ENCODE measurements at places on chromosomes 11 and 22.

GRCh38 chr11:63505857-63506528, at the start of gene LGALS12:
TSS of gene LGALS12 (plus strand) at chr11:63506084. CDS start at chr11:63506459, 375 bp downstream.
- DNase-seq, result no peak

- no peak for DNase-seq
Observed at GRCh38 chr11:123797114-123797513, 9.0 kb downstream of the OR6M1 start.

DNA sequence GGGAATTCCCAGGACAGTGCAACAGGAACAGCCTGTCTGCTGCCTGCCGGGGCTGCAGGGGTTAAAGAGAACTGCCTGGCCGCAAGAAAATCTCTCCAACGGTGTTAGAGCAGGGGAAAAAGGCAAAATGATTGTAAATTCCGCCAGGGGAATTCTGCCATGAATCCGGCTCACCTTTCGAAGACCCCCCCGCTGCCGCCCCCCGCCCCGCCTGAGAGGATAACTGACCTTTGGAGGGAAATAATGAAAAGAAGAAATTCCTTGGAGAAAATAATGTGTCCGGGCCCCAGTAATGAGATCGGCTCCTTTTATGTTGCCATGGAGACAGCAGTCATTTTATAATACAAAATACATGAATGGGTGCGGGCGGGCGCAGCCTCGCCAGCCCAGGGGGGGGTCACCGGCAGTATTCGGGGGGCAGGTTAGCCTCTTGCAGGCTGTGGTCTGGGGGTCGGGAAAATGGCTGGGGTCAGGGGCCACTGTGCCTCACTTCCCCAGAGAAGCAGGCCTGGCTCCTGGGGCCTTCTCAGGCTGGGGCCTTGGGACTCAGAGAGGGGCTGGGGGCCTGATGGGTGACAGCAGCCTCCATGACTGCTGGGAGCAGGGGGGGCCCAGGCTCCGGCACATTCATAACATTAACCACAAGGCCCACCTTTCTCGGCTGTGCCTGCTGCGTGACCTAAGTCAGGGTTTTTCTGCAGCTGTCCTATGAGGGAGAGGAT, 228.1 kb downstream of the MN1 start:
- DNase-seq, result peak; percentile 49

- no peak for DNase-seq
Observed at GRCh38 chr11:128505449-128506065, 81.8 kb downstream of the ETS1 start.

DNA sequence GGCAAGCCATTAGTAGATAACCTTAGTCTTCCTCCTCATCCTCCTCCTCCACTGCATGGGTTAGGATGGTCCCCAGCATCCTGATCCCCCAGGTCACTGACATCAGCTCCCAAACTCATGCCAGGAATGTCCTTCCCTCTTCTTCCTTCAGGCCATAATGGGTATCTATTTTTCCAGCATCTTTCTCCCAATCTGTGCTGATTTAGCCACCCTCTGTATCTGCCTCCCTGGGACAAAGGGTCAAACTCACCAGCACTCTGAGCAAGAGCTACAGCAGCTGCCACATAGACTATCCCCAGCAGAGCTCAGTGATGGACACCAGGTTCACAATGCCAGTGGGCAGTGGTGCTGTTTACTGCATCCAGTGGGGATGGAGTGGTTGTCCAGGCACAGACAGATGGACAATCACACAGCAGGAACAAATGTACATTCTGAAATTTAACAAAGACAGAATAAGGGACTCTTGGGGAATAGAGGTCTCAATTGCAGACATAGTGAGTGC, 115.2 kb upstream of the TOP3B start:
- DNase-seq, result no peak

DNA sequence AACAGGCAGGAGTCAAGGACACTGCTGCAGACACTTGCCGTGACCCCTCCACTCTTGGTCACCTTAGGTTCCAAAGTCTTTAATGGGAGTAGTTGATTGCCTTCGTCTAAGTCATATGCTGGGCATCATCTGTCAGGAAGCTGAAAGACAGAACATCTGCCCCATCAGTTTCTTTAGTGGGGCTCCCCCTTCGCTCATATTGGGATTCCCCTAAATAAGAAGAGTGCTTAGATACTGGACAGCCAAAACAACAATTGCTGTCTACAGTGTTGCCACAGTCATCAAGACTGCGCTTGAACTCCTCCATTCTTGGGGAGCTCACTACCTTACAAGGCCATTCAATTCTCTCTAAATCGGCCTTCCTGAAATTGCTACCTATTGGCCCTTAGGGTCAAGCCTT, 58.5 kb downstream of the UBASH3B start:
- DNase-seq, result no peak

GRCh38 chr22:24146791-24147353, 34.4 kb upstream of the SUSD2 start:
- no peak for DNase-seq

DNA sequence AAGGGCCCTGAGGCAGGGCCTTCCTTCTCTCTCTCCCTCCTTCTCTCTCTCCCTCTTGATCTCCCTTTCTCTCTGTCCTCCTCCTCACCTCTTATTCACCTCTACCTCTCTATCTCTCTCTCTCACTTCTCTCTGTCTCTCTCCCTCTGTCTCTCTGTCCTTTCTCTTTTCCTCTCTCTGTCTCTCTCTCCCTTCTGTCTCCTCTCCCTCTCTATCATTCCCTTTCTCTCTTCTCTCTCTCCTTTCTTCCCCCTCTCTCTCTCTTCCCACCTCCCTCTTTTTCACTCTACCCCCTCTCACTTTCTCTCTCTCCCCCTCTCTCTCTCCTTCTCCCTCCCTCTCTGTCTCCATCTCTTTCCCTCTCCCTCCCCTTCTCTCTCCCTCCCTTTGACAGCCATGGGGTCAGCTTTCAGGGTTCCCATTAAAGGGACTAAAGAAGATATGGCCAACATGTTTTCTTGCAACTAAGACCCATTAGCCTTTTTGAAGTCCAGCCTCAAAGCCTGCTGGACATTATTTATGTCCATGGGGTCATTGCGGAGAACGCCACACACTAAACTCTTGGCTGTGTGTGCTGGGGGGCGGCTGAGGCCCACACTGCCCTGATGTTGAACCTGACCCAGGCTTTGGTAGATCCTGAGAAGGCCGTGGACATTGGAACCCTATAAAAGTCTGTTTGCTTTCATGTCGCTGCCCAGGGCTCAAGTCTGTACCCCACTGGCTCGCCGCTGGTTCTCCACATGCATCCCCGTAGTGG, 15.0 kb downstream of the ANO1 start:
- DNase-seq, result no peak

GRCh38 chr11:116693102-116693570, 79.7 kb downstream of the BUD13 start:
- DNase-seq, result no peak

DNA sequence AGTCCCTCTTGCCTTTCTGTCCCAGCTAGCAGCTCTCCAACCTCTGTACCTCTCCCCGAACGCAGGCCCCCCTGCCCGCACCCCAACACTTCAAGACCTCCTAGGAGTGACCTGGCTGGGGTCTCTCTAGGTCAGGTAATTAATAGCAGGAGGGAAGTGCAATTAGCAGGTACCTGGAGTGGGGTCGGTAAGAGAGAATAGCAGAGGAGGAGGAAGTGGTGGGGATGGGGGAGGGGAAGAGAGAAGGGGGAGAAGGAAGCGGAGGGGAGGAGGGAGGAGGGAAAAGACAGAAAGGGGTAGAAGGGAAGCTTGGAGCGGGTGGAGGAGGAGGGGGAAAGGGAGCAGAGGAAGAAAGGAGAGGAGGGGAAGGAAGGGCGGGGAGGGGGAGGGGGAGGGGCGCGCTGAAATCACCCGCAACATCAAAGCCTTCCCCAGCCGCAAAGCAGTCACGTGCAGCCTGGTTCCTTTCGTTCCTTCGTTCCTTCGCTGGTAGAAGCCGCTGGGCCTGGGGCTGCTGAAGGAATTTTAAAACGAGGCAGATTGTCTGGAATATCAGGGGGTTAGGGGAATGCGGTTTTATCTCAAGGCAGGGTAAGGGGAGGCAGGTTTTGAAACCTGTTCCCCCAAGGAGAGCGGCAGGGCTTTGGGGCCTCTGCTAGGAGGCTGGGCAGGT, 29.3 kb upstream of the TCF20 start:
- no peak for DNase-seq

DNA sequence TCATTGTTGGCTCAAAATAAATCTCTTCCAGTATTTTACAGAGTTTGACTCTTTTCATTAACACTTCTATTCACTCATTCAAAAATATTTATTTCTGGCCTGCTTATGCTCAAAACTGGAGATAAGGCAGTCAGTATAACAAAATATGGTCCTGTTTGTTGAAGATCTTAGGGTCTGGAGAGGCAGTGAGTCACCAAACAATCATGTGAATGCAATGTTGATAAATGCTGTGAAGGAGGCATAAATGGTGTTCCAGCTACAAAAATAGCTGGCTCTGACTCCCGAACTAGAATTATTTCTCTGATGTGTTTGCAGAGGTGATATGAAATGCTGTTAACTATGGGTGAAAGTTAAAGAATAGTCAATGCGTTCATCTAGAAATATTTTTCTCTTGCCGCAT, 390.6 kb downstream of the AASDHPPT start:
- no peak for DNase-seq

GRCh38 chr11:2270322-2271076, at the start of gene ASCL2:
TSS of gene ASCL2 (minus strand) at chr11:2270588. CDS start at chr11:2270332, 256 bp downstream.
- no peak for DNase-seq

- no peak for DNase-seq
Observed at GRCh38 chr11:76493626-76494539, 49.1 kb downstream of the EMSY start.

GRCh38 chr11:101912823-101913284, 2.0 kb upstream of the CEP126 start:
- DNase-seq, result no peak

- no peak for DNase-seq
Observed at GRCh38 chr11:10599388-10600175, 31.1 kb upstream of the LYVE1 start.

DNA sequence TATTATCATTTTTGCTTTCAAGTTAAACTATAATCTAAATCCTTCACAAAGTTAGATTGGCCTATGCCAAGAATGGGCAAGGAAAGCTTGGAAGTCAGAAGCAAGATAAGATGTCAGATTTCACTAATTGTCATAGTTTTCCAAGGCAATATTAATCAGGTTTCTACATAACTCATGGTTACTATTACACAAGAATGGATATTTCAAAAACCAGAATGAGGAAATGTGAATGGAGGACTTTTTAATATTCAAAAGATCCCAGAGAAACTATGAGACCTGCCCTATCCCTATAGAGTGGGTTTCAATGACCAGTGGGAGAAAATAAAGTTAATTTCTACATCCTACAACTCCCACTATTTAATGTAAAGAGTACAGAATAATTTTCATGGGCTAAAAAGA, 203.2 kb downstream of the CASP12 start:
- no peak for DNase-seq

DNA sequence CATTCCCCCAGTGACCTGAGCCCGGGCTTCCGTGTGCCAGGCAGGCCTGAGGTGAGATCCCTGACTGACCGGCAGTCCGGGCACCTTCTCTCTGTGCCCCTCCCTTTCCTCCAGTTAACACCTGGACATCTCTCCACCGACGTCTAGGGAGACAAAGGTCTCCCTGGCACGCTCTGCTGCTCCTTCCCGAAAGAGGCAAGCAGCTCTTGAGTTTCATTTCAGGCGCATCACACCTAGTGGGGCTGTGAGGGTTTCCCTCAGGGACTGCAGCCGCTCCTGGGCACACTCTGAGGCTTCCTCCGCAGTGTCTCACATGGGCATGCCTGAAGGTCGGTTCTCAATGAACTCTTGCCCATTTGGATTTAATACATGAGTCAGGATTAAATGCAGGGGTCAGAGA, 322.7 kb downstream of the CTTN start:
- no peak for DNase-seq

DNA sequence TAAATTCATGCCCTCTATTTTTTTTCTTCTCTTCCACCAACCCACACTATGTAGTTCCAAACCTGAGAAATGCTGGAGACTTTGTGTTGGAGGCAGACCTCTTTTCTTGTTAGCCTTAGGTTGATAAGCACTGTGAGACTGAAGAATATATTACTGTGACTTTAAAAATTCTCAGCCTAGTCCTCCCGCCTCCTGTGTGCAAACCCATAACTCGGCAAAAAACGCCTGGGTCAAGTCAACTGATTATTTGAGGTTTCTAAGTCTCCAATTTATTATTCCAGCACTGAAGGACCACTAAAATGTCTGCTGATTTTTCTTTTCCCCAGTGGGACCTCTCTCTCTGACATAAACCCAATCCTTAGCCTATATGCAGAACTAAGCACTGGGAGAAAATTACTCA, 1946.0 kb upstream of the RAG2 start:
- DNase-seq, result no peak

- DNase-seq, result no peak
Observed at GRCh38 chr22:35128637-35129036, 62.7 kb downstream of the ISX start.

GRCh38 chr11:109267293-109268095, 154.5 kb upstream of the C11orf87 start:
- no peak for DNase-seq

- no peak for DNase-seq
Observed at GRCh38 chr11:64605244-64605560, 14.2 kb downstream of the SLC22A12 start.

DNA sequence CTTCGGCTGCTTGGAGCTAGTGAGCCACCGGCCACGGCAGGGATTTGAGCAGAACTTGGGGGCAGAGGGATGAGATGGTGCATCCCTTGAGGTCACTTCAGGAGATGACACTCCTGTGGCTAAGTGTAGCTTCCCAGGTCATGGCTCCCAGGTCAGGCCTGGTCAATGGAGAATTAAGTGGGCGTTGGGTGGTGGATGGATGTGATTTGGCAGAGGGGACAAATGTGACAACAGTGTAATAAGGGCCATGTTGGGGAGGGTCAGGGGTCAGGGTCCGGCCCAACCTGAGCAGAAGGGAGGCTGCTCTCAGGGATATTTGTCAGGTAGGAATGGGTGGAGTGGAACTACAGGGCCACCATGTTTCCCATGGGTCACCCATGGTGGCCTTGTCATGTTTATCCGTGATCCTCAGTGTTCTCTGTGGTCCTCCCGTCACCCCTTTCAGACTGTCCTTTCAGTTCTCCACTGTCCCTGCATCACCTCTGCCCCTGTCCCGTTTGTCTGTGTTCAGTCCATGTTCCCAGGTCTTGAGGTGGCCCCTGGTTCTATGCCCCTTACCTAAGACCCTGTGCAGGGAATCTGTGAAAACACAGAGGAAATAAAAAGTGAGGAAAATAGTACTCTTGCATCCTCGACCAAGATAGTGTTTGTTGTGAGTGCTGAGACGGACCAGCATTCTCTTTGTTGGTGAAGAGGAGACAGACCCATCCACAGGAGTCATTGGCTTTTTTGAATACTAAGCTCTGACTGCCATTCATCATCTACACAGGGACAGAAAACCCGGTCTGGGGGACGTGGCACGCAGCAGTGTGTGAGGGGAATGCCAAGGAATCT, 6.1 kb downstream of the SLC25A1 start:
- DNase-seq, result no peak

GRCh38 chr11:116078101-116078591, 573.9 kb upstream of the CADM1 start:
- DNase-seq, result peak; percentile 27

GRCh38 chr11:128518493-128519207, 68.7 kb downstream of the ETS1 start:
- DNase-seq, result no peak

All from neuronal stem cell (in vitro differentiated cells).